Activated naive CD4-positive, alpha-beta T cell treated with anti-CD3 and anti-CD28 coated beads, Interleukin-2, amount 50 U/mL, for 72 hours (primary cell): ENCODE measurements at places on chromosomes 7 and 10. TPM values are rescaled to one million over a fixed set of nuclear protein-coding genes. Genes with fewer than 3 reads are reported as not detected.

Gene AGBL3
- 2.3 TPM for total RNA-seq

Gene CASP7
- 10.6 TPM for total RNA-seq

Gene SORCS1
- total RNA-seq: not detected

Gene SH2D4B
- not detected for total RNA-seq

DNA sequence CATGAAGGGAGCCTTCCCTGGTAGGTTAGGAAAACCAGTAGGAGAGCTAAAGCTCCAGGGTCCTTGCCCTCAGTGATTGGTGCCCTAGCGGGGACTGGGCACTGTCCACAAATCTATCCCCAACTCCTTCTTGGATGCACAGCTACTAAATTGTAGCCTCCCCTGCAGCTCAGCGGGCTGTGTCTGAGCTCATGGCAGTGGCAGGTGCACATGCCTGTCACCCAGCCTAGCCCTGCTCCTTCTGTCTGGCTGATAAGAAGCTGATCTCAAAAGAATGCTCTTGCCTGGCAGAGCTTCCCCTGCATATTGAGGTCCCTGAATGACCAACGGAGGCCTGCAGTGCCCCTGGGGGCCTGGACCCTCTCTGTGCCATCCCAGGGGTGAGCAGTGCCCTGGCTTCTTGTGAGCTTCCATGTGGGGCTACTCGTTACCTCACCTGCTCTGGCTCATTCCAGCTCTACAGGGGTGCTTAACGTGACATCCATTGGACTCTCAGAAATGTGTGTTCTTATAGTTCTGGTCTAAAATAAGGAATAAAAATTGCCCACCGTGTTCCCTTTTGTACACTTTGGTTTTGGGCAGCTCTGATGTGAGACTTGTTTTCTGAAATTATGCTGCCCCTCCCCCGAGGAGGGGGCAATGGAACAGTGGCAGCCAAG lies 59.8 kb upstream of the ANTXRL start:
- peak; percentile 1 for DNase-seq

- DNase-seq: no peak
Measured at GRCh38 chr10:1609648-1609970, 127.7 kb downstream of the ADARB2 start.

DNA sequence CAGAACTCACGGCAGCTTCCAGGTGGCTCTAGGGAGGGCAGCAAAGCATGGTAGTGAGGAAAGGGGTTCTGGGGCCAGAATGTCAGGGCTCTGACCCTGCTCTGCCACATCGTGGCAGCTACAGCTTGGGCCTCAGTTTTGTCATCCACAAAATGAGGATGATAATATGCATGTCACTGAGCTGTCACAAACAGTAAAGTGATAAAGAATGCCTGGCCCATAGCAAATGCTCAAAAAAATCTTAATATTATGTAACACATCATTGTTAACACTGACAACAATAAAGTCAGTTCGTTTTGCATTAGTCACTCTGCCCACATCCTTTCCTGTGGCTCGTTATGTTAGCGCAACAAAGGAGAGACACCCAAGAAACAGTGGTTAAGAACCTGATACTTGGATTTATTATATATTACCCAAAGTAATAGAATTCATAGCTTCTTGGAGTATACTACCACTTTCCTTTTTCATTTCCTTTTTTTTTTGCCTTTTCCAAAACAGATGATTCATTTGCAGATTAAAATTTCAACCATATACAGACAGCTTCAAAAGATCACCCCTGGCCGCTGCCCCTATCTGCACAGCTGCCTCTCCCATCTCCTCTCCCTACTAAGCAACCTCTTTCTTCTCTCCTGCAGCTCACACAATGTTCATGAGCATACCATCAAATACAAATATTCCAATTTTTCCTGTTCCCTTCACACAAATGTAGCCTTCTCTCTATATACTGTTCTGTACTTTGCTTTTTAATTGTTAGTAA lies 45.5 kb upstream of the DDC start:
- DNase-seq: peak; percentile 35

- DNase-seq: no peak
Measured at GRCh38 chr10:9781666-9782065, 1236.0 kb upstream of the CELF2 start.

GRCh38 chr10:47347303-47347675 lies 874 bp upstream of the RBP3 start:
- DNase-seq: no peak

DNA sequence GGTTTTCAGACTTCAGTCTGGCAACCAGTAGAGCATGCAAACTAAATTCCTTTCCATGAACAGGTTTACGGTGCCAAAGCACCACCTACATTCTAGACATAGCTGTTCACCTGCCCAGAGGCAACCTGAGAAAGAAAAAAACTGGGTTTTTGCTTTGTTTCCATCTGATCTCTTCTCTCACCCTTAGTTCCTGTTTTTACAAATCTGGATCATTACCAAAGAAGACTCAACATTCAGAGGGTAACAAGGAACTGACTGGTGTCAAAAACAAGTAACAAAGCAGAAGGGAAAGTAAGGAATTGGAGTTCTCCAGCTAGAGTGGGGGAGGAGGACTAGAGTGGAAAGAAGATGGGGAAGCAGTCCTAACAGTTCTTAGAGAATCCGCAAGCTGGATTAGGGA lies 36.4 kb downstream of the CPVL start:
- no peak for DNase-seq

GRCh38 chr10:128879441-128880140 lies 587.5 kb upstream of the MGMT start:
- DNase-seq: no peak

- DNase-seq: no peak
Measured at GRCh38 chr7:109062798-109063197, 493.1 kb downstream of the DNAJB9 start.

DNA sequence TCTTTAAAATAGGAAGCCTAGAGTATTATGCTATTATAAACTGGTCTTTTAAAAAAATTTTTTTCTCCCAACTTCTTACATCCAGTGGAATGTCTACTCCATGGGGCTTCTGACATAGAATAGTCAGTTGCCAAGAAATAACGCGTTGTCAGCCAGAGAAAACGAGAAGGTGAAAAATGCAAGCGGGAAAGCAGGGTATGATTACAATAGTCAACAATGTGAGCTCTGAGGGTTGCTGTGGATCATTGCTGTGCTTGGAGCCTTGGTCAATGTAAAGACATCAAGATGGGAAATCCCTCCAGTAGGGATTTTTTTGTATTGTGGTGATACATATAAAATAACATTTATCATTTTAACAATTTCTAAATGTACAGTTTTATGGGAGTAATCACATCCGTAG lies 27.6 kb upstream of the PLPP4 start:
- no peak for DNase-seq

DNA sequence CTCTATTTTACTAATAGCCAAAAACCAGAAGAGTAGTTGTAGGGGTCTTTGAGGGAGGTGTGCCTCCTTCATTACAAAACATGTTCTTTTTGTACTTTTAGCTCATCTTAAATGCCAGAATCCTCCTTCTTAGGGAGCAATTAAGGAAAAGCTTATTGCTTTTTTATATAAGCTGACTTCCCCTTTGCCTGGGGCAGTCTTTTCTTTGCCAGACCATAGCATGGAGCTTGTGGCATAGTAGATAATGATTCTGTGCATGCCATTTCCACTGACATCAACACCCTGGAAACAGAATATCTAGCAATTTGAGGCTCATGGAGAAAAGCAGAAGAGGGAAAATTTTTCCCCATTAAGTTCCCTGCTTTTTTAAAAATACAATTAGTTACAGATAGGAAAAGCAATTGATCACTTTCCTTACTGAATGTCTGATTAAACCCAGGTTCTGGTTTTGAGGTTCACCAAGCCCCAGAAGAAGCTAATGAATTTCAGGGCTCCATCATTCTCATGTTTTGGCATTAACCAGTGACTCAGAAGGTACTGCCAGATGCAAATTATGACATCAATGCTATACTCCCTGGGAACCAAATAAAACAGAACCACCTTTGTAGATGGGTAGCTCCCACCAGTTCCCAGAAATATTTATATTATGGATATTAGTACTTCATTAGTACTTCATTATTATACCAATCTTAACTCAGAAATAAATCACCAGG lies 410.6 kb downstream of the KCNMA1 start:
- DNase-seq: no peak

DNA sequence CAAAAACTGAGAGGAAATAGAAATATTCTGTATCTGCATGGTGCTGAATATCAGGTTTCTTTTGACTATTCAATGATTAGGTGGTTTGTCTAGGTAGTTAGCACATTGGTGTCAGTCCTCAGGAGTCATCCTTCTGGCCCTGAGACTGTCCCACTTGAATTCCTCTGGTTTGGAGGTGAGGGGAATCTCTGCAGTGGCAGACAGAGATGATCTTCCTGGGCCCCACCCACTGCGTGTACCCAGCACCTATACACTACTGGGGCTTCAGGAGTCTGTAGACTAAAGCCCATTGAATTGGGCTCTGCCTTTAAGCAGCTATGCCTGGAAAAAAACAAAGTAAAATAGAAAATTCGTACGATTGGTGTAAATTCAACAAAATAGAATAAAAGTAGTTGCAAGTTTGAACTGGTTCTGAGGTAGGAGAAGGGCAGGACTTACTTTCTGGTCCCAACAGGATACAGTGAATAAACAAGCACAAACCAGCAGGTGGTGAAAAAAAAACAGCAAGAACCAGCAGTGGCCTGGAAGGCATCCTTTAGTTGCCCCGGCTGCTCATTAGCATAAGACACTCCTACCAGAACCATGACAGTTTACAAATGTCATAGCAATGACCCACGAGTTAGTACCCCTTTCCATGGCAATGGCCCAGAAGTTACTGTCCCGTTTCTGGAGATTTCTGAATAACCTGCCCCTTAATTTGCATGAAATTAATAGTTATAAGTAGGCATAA lies 1.7 kb downstream of the LIPM start:
- DNase-seq: no peak

DNA sequence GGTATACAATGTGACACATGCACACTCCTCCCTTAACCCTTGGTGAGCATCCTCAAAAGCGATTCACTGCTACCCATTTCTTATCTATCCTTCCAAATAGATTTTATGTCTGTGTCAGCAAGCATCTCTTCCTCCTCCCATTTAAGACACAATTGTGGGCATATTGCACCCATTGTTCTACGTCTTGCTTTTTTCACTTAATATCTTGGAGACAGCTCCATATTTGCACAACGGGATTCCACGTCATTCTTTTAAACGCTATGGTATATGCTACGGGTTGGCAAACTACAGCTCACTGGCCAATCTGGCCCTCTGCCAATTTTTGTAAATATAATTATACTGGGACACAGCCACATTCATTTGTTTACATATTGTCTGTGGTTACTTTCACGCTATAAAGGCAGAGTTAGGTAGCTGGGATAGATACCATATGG lies 88.6 kb downstream of the RNF216 start:
- no peak for DNase-seq

- no peak for DNase-seq
Measured at GRCh38 chr7:145692237-145692950, 424.2 kb upstream of the CNTNAP2 start.

GRCh38 chr7:140028311-140028710 lies 34.4 kb downstream of the PARP12 start:
- no peak for DNase-seq
